ENCODE measurements at places on chromosomes 2 and 18.

DNA sequence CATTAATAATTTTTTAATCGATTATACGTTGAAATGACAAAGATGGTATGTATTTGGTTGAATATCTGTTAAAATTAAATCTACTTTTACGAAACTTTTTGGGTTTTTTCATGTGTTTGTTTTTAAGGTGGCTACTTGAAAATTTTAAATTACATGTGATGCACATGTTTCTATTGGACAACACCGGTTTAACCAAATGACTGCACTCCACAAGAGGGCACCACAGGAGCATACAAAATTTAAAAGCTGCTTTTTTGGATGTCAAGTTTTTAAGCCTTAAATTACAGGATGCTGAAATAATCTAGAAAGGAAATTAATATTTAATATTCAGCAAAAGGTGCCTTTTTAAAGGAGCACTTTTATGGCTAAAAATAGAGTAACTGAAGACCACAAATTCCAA lies 98.7 kb downstream of the ACVR1 start:
- peak; percentile 46 for DNase-seq

- no peak for DNase-seq
Measured at GRCh38 chr2:237074211-237074993, 11.3 kb upstream of the COPS8 start.

- no peak for DNase-seq
Measured at GRCh38 chr2:453132-453531, 165.2 kb upstream of the ALKAL2 start.

DNA sequence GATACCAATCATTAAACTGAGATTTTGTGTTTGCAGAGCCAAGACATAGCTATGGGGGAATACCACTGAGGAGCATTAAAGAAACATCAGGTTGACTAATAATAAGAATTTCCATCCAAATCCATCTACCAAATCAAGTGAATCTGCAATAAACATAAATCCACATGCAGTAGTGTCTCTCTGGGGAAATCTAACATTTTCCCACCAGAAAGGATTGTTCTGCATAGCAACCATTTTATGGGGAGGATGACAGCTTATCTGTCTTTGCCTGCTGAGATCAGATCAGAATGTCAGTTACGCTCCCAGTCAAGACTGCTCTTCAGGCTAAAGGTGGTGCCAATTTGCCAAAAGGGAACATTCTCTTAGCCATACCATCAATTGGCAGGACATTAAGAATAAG lies 1098.9 kb upstream of the CHAC2 start:
- no peak for DNase-seq

- DNase-seq, result no peak
Measured at GRCh38 chr2:146721486-146721885, 1123.3 kb upstream of the ACVR2A start.

GRCh38 chr2:203352604-203353255 lies 24.5 kb downstream of the ABI2 start:
- no peak for DNase-seq

DNA sequence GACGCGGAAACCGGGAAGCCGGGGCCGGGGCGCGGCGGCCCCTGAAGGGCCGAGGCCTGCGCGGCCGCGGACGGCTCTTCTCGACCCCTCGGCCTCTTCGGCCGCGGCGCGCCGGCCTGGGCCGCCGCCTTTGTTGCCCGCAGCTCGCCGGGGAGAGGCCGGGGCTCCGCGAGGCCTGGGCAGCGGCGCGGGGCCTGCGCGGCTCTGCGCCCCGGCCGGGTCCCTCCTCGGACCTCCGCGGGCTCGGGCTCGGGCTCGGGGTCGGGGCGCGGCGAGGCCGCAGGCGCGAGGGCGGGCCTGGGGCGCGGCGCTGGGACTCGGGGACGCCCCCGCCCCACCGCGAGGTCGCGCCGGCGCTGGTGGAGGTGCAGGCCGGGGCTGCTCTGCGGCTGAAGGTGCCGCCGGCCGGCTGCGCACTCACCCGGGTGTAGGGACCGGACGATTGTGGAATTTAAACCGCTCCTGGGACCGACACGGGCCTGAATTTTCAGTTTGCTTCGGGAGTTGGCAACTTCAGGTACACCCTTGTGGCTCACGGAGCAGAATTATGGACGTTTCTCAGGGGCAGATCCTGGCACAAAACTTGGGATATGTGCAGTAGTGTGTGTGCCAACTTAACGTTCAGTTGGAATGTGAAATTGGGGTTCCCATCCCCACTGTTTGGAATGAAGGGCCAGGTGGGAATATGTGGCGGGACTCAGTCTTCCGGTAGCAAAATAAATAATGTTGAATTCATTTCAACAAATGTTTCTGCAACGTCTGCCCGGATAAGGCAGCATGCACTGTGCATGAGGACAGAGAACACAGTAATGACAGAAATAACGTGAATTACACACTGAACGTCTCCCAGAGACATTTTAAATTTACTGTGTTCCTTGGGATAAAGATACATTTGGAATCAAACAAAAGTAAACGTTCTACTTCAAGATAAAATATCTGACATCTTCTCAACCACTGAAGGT lies 787 bp downstream of the SOCS6 start:
- DNase-seq, result no peak
